Fibroblast of lung (primary cell): ENCODE measurements at places on chromosomes 11 and 22. TPM values are rescaled to one million over a fixed set of nuclear protein-coding genes. Genes with fewer than 3 reads are reported as not detected.

DEFB131B gene
- not detected in 2 replicates for total RNA-seq

CCDC157 gene
- 1.0 and 1.5 TPM in 2 replicates for total RNA-seq

HSPB2 gene
- 2.1 and 2.8 TPM in 2 replicates for total RNA-seq

CHRNA10 gene
- total RNA-seq = 0.50 and 0.51 TPM in 2 replicates

CEND1 gene
- 0.26 and 1.3 TPM in 2 replicates for total RNA-seq

MMP8 gene
- total RNA-seq = under 0.01 TPM in 1 of 2 replicates, not detected in the other

MRGPRF gene
- 63.9 and 84.2 TPM in 2 replicates for total RNA-seq

KIF18A gene
- 4.9 and 12.6 TPM in 2 replicates for total RNA-seq

OR52A1 gene
- total RNA-seq = not detected in 2 replicates

POTEH gene
- not detected in 2 replicates for total RNA-seq

SHISAL1 gene
- total RNA-seq = 2.1 and 3.5 TPM in 2 replicates
